ENCODE measurements at places on chromosomes 6 and 20.

- no peak for DNase-seq
Measured at GRCh38 chr6:30781743-30782424, 37.5 kb upstream of the IER3 start.

DNA sequence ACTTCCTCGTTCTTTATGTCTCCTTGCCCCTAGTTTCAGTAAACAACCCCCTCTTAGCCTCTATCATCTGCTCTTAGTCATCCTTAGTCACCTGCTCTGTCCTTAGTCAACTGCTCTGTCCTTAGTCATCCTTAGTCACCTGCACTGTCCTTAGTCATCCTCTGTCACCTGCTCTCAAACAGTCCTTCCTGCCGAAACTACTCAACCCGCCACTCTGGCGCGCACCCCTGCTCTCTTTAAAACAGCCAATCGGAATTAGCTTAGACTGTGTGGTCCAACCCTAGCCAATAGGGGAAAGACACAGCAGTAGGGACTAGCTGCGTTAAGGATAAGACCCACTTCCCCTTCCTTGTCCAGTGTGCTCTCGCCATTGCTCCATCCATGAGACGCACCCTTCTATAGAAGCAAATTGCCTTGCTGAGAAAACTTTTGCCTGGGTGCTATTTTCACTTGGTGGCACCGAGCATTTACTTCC is 73.9 kb downstream of the BACH2 start:
- DNase-seq = no peak

- no peak for DNase-seq
Measured at GRCh38 chr20:57874141-57874540, 164.3 kb upstream of the PMEPA1 start.

DNA sequence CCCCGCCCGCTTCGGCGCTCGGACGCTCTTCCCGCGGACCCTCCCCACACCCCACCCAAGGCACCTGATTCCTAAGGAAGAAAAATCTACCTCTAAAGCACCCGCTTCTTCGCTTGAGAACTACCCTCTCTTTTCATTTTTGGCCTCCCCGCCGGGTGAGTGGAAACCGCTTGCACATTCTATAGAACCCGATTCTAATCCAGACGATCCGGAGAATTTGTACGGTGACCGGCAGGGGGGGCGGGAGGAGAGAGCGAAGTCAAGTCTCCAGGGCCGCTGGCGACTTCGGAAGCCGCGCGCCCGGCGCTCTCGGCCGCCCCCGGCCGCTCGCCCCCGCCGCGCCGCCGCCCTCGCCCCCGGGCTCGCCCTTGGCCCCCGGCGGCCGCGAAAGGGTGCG is at the start of gene RBM24:
Gene RBM24, plus strand, starts transcription at position 262 of the 397 bp plus-strand sequence. CDS start 221 bp downstream, outside the sequence.
- DNase-seq = no peak

DNA sequence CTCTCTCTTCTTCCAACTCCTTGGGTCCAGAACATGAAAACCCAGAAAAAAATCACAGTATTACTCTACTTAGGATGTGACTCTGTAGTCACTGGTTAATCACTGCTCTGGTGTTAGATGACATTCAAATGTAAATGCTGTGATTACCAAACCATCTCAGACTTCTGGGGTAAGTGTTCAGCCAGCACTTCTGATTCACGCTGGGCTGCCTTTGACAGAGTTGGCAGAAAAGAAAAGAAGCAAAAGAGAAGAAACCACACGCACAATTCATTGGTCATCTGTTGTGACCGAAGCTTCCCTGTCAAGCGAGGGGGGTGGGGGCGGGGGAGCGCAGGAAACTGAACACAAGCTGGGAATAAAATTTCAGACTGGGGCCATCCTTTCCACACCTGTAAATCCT is 82.7 kb downstream of the PSMG4 start:
- no peak for DNase-seq

DNA sequence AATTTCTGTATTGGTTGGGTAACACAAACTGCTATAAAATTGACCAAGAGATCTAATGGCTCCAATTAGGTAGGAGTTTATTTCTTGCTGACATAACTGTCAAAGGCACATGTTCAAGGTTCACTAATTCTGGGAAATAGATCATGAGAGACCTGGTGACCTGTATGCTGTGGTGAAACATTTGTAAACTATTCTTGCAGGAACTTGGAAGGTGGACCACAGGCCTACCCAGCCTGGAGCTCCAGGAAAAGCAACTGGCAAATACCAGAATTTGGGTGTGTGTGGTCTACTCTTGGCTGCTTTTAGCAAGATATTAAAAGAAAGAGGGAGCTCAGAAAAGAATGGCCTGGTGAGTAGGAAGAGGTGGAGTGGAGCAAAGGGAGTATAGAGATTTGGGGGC is 184.6 kb downstream of the QKI start:
- no peak for DNase-seq

DNA sequence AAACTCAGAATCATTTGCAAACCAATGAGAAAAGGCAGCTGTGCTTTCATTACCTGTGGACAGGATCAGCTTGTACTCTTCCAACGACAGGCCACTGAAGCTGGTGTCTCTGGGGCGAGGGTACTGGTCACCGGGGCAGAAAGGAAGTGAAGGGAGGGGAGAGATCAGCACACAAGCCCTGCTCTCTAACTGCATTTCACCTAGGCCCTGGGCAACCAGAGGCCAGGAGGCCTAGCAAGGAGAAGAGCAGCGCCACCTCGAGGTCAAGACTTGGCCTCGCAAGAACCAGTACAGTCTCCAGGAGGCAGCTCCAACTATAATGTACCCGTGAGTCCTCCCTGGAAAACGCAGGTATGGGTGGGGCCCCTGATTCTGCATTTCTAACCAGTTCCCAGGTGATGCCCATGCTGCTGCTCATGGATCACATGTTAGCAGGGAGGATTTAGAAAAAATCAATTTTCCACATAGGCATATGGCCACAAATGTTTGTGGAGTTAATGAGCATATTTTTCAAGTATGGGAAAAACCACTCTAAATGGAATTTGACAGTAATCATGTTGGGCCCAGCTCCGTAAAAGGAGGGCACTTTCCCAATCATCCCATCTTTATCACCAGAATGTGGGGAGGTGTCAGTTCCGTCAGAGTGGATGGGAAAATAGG is 11.0 kb downstream of the UQCC2 start:
- peak; percentile 56 for DNase-seq

- DNase-seq = no peak
Measured at GRCh38 chr6:152426276-152426675, 210.9 kb downstream of the SYNE1 start.

DNA sequence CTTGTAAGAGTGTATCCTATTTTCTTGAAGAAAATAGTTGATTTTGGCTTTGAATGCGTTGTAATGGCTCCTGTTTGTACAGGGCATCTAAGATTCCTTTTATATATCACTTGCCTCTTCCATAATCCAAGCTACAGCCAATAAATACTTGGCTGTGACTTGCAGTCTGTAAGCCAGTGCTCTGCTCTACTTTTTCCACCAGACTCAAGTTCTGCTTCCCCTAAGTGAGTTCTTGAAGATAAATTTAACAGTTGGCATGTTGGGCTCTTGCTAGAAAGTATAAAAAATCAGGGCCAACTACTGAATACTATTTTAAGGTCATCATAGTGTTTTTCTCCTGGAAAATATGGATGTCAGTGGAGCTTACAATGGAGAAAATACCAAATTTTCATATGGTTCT is 36.5 kb upstream of the SCGN start:
- no peak for DNase-seq

DNA sequence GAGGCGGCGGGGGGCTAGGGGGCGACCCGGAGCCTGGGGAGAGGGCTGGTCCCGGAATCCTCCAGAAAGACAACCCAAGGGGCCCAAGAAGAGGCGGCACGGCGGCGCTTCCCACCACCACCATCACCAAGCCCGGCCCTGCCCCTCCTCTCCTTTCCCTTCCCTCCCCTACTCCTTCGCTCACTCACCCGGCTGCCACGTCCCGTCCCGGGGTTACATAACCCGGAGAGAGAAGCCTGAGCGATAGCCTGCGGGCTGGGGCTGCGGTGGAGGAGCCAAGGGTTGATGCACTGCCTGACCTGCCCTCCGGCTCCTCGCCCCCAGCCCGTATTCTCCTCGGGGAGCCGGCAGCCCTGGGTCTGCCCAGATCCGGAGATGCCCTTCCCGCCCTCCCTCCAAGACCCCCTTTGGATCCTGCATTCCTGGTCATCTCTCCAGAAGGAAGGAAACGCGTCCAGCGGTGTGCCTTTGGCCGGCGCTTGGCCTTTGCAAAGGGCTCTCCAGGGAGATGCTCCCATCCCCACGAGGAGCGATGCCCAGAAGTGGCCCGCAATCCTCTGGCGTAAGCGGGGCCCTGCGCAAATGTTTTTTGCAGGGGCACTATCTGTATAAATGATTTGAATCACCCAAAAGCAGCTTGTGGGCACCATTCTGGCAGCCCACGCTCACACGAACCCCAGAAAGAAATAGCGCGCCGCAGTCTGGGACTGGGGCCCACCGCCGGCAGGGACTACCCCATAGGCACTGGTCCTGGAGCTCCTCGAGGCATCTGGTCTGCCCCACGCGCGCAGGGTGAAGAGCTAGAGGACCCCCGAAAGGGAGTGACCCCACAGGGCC is 4.6 kb upstream of the CPXM1 start:
- DNase-seq = no peak

- no peak for DNase-seq
Measured at GRCh38 chr6:50240986-50241385, 191.3 kb upstream of the DEFB112 start.

- no peak for DNase-seq
Measured at GRCh38 chr6:104526376-104526775, 333.3 kb downstream of the HACE1 start.

- DNase-seq = no peak
Measured at GRCh38 chr6:160881148-160881808, 110.3 kb upstream of the MAP3K4 start.

DNA sequence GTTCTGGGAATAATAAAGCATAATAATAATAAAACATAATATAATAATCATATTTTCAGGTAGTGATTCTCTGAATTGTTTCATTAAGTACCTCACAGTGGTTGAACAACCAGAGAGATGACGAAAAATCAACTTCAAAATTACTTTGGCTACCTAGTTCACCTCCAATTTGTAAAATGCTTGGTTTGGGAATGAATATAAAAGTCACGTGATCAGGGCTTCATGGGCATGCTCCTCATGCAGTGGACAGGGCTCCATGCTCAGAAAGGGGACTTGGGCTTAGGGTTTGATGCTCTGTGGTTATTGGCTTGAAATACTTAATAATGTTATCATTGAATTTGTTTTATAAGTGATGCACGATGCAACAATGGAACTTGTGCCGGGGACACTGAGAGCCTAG is 58.2 kb downstream of the HAO1 start:
- DNase-seq = no peak

GRCh38 chr20:57968120-57968519 is 258.3 kb upstream of the PMEPA1 start:
- DNase-seq = no peak

GRCh38 chr6:140554421-140554820 is 1180.0 kb upstream of the CITED2 start:
- DNase-seq = no peak

DNA sequence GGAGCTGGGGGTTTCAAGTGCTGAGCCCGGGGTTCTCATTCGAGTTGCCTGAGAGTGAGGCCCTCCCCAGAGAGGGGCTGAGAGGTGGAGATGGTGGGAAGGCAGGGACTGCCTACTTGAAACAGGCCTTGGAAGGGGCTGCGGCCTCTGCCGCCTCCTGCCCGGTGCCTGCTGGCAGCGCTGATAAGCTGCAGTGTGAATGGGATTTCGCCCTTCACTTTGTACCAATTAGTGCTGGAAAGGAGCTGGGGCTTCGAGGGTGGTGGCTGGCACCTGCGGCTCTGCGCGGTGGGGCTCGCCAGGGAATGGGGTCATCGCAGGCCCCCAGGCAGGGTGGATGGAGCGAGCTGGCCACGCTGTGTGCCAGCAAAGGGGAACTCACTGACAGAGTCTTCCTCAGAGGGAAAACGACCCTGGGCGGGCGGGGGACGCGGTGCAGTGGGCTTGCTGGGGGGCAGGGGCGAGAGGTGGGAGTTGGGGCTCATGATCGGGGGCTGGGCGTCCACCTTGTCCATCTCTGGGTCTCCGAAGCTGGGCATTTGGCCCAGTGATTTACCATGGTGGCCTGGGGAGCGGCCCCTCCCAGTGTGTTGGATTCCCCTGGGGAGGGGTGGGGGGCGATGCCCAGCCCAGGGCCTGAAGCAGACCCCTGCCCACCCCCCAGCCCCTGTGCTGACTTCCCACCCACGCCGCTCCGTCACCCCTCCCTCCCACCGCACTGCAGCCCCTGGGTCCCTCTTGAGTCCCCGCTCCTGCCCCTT is 22.9 kb downstream of the COL20A1 start:
- DNase-seq = no peak

- DNase-seq = no peak
Measured at GRCh38 chr6:4291453-4292403, 156.4 kb upstream of the ECI2 start.

- DNase-seq = no peak
Measured at GRCh38 chr20:48124960-48125359, 339.7 kb upstream of the SULF2 start.

DNA sequence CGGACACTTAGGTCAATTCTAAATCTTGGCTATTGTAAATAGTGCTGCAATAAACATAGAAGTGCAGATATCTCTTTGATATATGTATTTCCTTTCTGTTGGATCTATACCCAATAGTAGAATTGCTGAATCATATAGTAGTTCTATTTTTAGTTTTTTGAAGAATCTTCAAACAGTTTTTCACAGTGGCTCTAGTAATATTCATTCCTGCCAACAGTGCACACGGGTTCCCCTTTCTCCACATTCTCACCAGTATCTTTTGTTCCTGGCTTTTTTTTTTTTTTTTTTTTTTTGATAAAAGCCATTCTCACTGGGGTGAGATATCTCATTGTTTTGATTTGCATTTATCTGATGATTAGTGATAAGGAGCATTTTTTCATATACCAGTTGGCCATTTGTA is 1.8 kb upstream of the FBXL4 start:
- no peak for DNase-seq

GRCh38 chr6:126446248-126446647 is 106.3 kb downstream of the CENPW start:
- no peak for DNase-seq

GRCh38 chr20:16599257-16599656 is 26.0 kb upstream of the KIF16B start:
- no peak for DNase-seq

- DNase-seq = no peak
Measured at GRCh38 chr6:17225767-17226630, 55.2 kb upstream of the RBM24 start.

DNA sequence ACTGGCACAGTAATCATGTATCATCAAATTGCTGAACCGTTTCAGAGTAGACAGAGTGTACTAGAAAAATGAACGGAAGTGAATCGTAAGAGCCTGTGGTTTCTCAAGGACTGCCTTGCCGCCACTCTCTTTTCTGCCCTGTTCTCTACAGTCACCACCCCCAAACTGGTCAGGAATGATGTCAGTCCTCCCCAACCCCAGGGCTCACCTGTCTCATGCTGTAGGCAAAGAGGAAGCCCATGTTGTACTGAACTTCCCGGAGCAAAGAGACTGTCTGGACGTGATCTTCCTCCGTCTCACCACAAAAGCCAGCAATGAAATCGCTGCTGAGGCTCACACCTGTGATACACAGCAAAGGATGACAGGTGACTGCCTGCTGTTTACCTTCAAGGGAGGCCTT is 31.0 kb downstream of the CDK5RAP1 start:
- no peak for DNase-seq

DNA sequence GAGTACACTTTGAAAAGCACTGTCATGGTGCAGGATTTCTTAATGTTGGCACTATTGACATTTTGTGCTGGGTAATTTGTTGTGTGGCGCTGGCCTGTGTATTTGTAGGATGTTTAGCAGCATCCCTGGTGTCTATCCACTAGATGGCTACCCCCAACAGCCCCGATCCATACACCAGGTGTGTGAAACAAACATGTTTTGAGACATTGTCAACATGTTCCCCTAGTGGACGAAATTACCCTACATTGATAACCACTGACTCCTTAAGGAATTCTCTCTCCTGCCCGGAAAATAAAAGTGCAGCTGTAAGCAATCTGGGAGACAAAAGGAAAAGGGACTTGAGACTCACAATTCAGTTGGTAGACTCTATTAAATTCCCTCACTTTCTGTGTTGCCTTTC is 52.6 kb upstream of the TMEM200A start:
- no peak for DNase-seq

Measured in GM12892 (cell line).